Natural killer cell treated with Interleukin-12 subunit alpha and Interleukin-12 subunit beta and Interleukin-15 and Interleukin-18, amount 100 ng/mL, for 72 hours (primary cell): ENCODE measurements at places on chromosomes 16 and 17. TPM values are rescaled to one million over a fixed set of nuclear protein-coding genes. Genes with fewer than 3 reads are reported as not detected.

- no peak for DNase-seq
- H3K4me1 ChIP-seq, result peaks cover 37% of the 10 kb centered on the region
- no peak overlapping the region for H3K27ac ChIP-seq
These were observed 92.6 kb upstream of the CBX4 start for GRCh38 chr17:79931817-79932309.

DNA sequence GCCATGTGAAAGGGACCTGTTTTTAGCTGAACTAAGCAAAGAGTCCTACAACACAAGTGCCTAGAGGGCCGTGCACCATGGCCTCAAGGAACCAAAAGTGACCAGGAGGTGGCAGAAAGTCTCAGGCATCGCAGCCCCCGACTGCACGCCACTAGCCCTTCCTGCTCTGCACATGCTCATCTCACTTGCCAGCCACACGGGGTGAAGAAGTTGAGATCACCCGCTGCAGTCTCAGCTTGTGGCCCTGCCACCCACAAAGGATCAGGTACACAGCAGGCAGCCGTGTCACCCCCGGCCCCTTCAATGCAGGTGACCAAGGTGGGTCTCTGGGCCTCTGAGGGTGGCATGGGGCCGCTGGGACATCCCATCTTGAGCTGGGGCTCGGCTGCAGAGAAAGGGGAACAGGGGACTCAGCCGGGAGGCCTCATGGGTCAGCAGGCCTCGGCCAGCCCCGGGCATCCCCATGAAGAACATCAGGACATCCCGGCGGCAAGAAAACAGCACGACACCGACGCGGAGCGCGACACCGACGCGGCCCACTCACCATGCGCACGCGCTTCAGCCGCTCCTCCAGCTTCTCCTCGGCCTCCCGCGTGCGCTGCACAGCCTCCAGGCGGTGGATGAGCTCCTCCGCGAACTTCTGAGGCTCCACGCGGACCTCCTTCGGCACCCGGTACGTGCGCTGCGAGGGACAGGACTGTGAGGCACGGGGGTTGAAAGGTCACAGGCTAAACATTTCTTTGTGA is 21.0 kb downstream of the PDIA2 start:
- no peaks in the 10 kb centered on the region for H3K27me3 ChIP-seq
- H3K4me1 ChIP-seq, result peaks cover 18% of the 10 kb centered on the region
- no peaks in the 10 kb centered on the region for H3K36me3 ChIP-seq
- no peak for DNase-seq

DNA sequence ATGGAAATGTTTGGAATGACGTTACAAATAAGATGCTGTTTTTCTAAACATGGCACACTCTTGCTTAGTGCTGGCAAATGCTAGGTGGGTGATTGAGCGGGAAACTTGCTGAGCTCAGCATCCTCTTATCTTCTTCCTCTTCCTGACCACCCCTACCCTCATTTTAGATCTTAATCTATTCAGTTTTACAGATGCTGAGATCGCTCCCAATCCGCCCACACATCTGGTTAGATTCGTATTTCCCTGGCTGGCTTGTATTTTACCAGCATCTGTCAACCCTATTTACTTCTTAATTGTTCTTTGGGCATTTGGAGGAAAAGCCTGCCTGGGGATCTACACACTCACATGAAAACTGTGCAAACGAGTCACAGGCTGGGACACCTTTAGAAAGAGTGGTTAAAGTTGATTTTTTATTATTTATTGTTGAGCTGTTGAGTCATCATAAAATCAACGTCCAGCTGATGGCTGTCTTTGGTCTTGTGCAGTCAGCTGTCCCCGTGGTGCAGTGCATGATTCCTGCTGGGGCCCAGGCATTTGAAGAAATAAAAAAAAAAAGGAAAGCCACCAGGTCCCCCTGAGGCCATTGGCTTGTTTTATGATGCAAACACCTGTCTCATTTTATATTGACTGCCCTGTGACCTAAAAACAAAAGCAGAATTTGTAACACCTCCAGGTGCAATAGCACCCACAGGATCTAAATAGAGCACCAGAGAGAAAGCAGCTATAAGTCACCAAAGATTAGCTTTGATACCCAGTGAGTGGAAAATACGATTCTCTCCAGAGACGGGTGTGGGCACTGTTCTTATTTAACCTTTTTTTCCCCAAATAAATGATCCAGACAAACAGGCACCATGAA is 258.6 kb downstream of the HS3ST3B1 start:
- no peak overlapping the region for H3K4me3 ChIP-seq
- peaks cover 13% of the 10 kb centered on the region for H3K27me3 ChIP-seq
- peaks cover 5% of the 10 kb centered on the region for H3K4me1 ChIP-seq
- no peak for DNase-seq
- H3K36me3 ChIP-seq, result no peaks in the 10 kb centered on the region

DNA sequence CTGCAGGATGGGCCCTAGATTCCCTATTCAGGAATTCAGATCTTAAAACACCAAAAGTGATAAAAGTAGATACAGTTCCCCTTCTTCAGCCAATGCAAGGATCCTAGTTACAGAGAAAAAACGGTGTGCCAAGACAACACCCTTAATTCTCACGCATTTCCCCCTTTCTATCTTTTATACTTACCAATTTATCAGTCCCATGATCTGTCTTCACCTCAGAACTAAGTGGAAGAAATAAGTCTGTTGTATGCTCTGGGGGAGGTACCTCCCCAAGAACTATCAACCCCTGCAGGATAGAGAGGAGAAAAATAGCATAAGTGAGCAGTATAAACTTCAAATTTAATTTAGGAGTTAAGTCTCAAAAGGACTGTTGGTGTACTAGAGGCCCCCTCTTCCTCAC is 83.2 kb downstream of the STH start:
- no peaks in the 10 kb centered on the region for H3K36me3 ChIP-seq
- peak overlapping the region; percentile 9 for H3K27ac ChIP-seq
- H3K4me3 ChIP-seq, result no peak overlapping the region
- no peak for DNase-seq
- H3K4me1 ChIP-seq, result peaks cover 49% of the 10 kb centered on the region

DNA sequence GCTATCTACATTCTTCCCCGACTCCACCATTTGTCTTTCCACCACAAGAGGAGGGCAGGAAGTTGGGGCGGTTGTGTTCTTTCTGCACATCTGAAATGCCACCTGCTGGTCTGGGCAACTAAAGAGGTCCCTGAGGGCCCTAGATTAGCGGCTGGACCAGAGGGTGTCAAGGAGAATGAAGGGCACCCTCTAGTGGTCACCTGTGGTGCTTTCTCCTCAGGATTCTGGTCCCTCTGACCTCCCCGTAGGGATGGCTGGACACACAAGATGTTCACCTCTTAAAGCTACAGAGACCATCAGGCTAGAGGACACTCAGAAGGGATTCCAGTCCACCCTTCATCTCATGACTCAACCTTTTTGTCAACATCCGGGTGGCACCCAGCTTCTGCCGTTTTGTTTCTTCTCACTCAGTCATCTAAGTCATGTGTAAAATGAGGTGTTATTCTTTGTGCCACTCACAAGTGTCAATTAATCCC is 2.9 kb upstream of the SCIMP start:
- H3K4me3 ChIP-seq, result peak overlapping the region; percentile 56
- H3K27me3 ChIP-seq, result no peaks in the 10 kb centered on the region
- H3K4me1 ChIP-seq, result peaks cover 55% of the 10 kb centered on the region
- H3K27ac ChIP-seq, result peak overlapping the region; percentile 89

DNA sequence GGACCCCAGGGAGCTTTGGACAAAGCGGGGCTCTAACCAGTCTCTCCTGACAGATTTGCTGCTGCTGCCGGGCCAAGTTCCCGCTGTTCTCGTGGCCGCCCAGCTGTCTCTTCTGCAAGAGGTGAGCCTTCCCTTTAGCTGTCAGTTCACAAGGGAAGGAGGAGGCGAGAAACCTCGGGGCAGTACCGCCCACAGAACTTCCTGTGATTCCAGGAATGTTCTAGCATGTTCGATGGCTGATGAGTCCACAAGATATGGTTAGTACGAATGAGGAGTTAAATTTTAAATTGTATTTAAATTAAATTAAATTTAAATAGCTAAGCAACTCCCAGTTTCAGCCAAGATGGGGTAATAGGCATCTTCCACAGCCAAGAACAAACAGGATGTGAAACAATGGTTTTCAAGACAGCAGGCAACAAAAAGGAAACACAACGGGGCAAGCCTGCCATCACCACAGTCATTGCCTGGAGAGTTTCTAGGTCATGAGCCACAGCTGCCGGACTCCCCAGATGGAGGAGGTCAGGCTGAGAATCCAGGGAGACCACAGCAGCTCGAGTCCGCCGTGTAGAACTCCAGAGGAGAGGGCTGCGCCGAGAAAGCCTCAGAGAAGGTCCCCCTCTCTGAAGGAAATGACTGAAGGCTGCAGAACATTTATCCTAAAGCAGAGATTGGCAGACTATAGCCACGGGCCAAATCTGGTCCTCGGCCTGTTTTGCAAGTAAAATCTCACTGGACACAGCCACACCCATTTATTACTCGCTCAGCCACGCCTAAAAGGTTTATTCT is 9.5 kb upstream of the TCF25 start:
- no peaks in the 10 kb centered on the region for H3K27me3 ChIP-seq
- H3K4me1 ChIP-seq, result peaks cover 36% of the 10 kb centered on the region
- no peaks in the 10 kb centered on the region for H3K36me3 ChIP-seq
- H3K4me3 ChIP-seq, result peak overlapping the region; percentile 87
- peak overlapping the region; percentile 84 for H3K27ac ChIP-seq
- peak; percentile 84 for DNase-seq

DNA sequence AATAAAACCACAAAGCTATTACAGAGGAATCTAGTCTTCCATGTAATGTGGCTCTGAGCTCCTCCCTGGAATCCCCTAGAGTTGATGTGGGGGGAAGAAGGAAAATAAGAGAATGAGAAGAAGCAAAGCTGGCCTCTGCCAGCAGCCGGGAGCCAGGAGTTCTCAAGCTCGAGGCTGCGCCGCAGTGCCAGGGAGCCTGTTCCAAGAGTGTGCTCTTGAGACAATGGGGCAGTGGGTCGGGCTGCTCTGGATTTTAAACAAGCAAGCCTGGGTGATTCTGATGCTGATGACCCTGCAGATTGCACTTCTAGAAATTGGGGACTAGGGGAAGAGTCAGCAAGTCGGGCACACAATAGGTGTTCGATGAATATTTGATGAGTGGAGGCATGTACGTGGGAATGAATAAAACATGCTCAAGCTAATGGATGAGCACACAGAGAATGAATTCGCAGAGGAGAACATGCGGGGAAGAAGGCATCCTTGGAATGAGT is 119.9 kb downstream of the CMIP start:
- H3K27ac ChIP-seq, result peak overlapping the region; percentile 7
- H3K4me1 ChIP-seq, result peaks cover 24% of the 10 kb centered on the region
- H3K27me3 ChIP-seq, result no peaks in the 10 kb centered on the region
- no peak overlapping the region for H3K4me3 ChIP-seq
- no peaks in the 10 kb centered on the region for H3K36me3 ChIP-seq
- no peak for DNase-seq

DNA sequence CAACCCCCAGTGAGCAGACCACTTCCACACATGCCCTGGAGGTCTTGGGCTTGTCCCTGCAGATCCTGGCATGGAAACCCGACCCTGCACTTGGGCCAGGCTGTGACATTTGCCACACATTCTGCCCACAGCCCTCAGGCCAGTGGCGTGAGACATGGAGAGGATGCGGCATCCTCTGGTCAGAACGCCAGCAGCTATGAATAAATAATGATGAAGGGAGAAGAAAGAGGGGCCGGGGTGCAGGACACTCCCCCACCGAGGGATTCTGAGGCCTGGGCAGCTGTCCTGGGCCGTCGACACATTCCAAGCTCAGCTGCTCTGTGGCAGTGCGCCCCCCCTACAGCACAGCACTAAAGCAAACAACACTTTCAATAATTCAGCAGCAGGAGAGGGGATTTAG is 148.8 kb downstream of the ENGASE start:
- H3K27me3 ChIP-seq, result peaks cover 10% of the 10 kb centered on the region
- no peak for DNase-seq
- peaks cover 6% of the 10 kb centered on the region for H3K4me1 ChIP-seq
- H3K4me3 ChIP-seq, result no peak overlapping the region
- no peak overlapping the region for H3K27ac ChIP-seq

- no peaks in the 10 kb centered on the region for H3K27me3 ChIP-seq
- no peak overlapping the region for H3K27ac ChIP-seq
- no peak overlapping the region for H3K4me3 ChIP-seq
- H3K36me3 ChIP-seq, result no peaks in the 10 kb centered on the region
- DNase-seq, result no peak
These were observed 12.3 kb upstream of the MAP2K3 start for GRCh38 chr17:21272250-21272649.

GRCh38 chr16:31404353-31405064 is 11.4 kb downstream of the ITGAD start:
- H3K4me3 ChIP-seq, result no peak overlapping the region
- H3K36me3 ChIP-seq, result peaks cover 6% of the 10 kb centered on the region
- no peaks in the 10 kb centered on the region for H3K27me3 ChIP-seq
- H3K27ac ChIP-seq, result peak overlapping the region; percentile 77

DNA sequence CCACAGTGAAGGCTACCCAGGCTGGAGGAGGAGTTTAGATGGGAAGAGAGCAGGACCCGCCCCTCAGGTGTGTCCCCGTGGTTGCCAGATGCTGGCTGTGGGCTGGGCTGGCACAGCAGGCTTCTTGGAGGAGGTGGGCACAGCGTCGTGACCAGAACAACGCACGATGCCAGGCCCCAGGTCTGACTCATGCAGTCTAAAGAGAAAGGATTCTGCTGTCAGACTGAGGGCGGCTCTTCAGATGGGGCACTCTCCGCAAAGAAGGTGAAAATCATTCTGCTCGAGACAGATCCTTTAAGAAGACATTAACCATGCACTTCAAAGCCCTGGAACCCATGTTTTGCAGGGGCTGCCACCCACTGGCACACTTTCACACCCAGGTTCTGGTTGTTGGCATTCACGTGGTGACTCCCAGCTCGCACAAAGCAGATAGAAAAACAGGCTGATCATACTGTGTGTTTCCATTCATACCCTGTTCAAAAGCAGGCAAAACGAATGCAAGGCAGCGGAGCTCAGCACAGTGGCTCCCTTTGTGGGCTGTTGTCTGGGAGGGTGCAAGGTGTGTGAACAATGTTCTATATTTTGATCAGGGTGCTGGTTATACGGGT is 19.0 kb downstream of the CACNG4 start:
- peaks cover 5% of the 10 kb centered on the region for H3K4me1 ChIP-seq
- H3K36me3 ChIP-seq, result no peaks in the 10 kb centered on the region
- no peak overlapping the region for H3K27ac ChIP-seq
- no peak for DNase-seq

The GEMIN4 gene
- 58.4 TPM for total RNA-seq

The RETREG3 gene
- total RNA-seq, result 52.9 TPM

The EFNB3 gene
- total RNA-seq, result not detected

The ADAMTS18 gene
- not detected for total RNA-seq

The TBC1D3D gene
- not detected for total RNA-seq

The CD300LG gene
- total RNA-seq, result not detected
